ENCODE measurements at places on chromosomes 1 and 21.

DNA sequence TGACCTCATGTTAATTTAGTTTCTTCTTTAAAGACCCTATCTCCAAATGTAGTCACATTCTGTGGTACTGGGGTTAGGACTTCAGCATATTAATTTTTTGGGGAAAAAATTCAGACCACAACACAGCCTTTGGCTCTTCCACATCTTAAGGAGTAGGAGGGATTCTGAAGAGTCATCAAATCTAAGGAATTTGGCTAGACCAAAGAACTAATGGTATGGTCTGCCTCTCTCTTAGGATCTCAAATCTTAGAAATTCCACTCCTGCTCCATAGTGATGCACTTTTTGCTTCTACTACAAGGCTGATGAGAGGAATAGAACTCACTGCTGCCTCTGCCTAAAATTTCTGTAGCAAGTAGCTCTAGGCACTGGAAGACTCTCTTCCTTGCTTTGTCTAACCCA, 80.5 kb downstream of the NGF start:
- no peak for DNase-seq

DNA sequence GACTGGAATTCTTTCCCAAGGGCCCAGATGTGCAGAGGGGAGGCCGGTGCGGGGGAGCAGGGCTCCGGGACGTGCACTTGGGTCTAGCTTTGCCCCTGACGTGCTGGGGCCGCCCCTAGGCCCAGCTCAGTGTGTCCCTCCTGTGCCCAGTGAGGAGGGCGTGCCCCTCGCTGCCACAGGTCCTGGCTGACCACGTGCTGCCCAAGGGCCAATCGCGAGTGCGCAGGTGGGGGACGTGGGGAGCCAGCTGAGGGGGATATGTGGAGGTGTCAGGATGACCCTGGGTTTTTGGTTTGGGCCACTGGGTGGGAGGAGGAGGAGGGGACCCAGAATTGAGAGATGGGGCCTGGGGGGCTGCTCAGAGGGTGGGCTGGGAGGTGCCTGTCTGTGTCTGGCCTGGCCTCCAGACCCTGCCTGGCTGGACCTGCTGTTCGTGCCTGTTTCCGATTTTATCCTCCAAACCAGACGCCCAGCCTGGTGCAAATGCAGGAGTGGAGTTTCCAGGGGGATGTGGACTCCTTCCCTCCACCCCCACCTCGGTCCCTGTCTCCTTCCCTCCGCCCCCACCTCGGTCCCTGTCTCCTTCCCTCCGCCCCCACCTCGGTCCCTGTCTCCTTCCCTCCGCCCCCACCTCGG, 6.1 kb upstream of the RNF223 start:
- DNase-seq = no peak

DNA sequence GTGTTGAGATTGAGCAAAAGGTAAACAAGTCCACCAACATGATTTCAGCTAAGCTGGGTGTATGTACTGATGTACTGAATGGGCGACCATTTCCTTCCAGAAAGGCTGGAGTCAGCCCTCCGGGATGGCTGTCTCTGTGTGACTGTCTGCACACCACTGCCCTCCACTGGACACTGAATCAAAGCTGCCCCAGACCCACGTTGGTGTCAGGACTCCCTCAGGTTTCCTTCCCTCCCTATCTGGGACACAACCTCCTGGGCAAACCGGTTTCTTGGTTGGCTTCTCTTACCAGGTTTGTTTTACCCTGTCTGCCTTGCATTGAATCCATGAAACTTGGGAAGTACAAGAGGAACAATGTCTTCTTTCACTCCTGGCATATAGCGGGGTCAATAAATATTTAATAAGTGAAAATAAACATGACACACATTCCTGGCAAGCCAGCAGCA, 5.3 kb upstream of the SRP9 start:
- DNase-seq = no peak

GRCh38 chr1:226638001-226638601, 89.5 kb downstream of the STUM start:
- DNase-seq = no peak
